ENCODE measurements at places on chromosomes 3 and 15. TPM values are rescaled to one million over a fixed set of nuclear protein-coding genes. Genes with fewer than 3 reads are reported as not detected.

DNA sequence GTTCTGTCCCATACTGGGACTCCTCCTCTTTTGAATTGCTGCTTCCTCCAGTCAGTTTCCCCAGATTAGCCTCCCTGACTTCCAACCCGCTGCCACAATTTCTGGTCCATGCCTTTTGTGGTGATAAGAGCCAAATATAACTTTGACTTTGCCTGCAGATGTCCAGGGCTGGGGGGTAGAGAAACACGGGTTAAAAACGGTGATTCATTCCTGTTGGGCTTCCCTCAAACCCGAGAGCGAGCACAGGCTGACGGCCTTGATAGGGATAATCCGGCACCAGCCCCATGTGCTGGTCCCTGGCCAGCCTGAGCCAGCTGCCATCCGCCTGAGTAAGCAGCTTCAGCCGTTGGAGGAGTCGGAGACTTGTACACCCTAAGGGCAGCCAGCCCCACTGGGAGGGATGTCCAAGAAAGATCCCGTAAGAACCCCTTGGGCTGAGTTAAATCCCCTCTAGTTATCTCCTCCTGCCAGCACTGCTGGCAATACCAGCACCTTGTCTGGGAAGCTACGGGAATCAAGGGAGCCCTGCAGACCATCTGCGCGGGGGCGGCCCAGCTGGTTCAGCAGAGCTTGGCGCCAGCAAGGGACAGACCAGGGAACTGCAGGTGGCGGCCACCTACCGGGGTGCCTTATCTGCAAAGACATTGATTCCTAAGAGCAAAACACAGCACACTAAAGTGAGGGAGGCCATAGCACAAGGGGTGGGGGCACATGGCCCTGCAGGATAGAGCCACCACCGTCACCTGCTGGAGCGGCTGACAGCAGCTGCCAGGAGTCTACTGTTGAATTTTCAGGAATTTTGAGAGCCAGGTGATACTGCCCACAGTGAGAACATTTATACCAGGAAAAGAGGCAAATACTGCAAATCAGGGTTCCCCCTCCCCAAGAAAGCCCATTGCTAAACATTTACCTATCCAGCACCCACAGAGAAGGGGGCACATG is 18.1 kb downstream of the CSPG4 start:
- no peak for DNase-seq

DNA sequence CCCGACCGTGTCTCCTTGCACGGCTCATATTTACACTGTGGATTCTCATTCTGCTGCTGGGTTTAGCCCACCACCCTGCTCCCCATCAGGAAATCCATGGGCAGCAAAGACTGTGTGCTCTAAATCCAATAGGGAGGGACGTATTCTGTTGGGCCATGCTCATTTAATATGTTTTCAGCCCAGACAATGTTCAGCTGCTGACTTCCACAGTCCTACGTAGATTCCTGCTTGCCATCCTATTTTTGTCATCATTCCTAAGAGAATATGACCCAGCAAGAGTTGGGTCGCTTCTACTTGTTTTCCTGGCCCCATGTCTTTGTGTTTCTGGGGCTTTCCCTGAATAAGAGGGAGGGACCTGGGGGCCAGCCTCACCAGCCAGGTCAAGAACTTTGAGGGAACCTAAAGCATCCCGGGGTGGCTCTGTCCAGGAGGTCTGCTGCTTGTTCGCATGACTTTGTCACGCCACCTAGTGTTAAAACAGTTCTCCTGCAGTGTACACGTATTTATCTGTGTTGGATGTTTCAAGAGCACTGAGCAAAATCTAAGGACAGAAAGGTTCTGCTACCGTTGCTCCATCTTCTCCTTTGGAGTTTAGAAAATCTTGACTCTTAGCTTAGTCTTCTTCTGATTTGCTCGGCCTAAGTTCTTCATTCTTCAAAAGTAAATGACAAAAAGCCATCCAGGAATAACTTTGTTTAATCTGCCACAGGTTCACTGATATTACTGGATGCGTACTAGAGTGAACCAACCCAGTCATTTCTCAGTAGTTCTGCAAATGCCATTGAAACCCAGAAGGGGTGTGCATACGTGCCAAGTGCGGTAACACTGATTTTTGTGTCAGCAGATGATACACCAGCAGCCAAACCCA is 79.8 kb upstream of the NR2E3 start:
- no peak for DNase-seq

DNA sequence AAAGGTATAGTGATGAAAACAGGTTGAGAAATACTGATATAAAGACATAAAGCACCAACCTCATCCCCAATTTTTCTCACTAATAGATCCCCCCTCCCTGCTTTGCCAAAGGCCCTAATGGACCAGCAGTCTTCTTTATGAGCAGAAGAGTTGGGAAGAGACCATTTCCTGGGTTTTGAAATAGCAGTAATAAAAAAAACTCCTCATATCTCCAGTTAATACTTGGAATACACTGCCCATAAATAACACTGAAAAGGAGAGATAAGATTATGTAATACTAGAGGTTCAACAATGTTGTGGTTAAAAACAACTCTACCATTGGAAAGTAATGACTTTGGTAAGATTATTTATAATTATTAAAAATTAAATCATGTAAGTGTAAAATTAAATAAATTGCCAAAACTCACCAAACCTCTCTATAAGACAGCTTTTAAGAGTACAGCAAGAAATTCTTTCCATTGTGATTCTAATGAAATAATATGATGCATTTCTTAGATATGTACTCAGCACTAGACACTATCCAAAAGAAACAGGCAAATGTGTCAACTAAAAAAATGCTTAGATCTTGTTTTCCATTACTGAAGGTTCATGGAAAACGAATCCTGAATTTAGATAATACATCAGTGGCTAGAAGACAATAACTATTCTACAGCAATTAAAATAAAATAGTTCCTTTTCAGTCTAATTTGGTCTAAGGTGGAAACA is 88.2 kb downstream of the FAIM start:
- no peak for DNase-seq

DNA sequence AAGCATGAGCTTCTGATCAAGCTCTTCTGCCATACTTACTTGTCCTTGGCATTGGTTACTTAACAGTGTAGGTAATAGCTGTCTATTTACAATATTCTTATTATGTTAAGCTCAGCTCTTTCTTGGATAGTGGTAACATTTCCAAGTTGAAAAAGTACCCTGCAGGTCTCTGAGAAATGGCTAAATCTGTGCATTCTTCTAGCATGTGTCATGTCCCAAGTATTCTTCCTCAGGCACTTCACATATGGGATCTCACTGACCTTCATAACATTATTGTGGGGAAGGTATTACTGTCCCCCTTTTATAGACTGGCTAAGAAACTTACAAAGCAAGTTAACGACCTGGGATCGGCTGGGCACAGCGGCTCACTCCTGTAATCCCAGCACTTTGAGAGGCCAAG is 236.1 kb downstream of the RORA start:
- no peak for DNase-seq

DNA sequence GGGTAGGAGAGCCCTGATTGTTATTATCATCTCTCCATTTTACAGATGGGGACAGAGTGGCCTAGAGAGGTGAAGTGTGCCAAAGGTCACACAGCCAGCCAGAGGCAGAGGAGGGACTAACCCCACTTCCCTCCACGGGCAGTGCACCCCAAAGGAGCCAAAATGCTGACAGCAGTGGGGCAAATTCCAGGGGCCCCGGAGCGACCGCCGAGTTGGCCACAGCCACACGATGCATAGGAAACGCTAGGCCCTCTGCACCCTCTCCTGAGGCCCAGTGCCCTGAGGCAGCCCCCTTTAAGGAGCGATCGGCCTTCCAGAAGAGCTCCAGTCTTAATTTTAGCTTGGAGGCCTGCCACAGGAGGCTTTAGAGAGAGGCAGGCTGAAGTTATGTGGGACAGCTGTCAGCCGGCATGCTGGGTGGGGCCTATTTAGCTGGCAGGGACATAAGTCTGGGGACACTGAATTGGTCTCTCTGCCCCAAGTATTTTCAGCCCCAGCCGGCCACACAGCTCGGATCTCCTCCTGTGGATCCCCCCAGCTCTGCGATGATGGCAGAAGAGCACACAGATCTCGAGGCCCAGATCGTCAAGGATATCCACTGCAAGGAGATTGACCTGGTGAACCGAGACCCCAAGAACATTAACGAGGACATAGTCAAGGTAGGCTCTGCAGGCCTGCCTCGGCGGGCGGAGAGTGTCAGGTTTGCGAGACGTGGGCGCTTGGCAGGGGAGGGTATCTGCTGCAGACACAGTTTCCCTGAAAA is at the start of gene CAV3:
Gene CAV3, plus strand, starts transcription at position 471 of the 763 bp plus-strand sequence. Its CDS starts 75 bp downstream, at position 546.
- DNase-seq = no peak

A4GNT gene
- total RNA-seq = not detected

GRCh38 chr3:15521573-15521965 is at the start of gene COLQ:
TSS of gene COLQ (minus strand) at chr3:15521706. CDS start at chr3:15521625, 81 bp downstream.
- no peak for DNase-seq

IL1RAP gene
- total RNA-seq = 11.3 TPM

- DNase-seq = no peak
Observed at GRCh38 chr3:49495023-49495422, 25.0 kb downstream of the DAG1 start.

- DNase-seq = no peak
Observed at GRCh38 chr15:31200735-31201151, 99.2 kb upstream of the TRPM1 start.

CD200R1 gene
- total RNA-seq = 4.3 TPM
